Spinal cord (tissue), 10 donors: ENCODE measurements at places on chromosomes 3 and 15.

DNA sequence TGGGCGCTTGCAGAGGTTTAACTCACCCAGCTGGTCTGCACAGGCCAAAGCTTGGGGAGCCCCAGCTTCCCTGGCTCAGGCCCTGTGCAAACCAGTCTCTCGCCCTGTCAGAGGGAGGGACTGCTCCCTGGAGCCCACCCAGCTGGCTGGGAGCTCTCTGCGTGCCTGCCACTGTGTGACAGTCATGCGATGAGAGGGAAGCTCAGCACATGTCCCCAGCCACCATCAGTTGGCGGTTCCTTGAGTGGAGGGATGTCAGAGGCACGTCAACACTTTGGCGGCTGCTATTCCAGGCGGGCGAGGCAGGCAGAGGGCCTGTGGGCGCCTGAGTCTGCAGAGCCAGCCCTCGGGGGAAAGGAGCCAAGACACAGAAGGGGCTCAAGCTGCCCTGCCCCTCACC is 324.6 kb downstream of the UACA start:
- no peak for DNase-seq

DNA sequence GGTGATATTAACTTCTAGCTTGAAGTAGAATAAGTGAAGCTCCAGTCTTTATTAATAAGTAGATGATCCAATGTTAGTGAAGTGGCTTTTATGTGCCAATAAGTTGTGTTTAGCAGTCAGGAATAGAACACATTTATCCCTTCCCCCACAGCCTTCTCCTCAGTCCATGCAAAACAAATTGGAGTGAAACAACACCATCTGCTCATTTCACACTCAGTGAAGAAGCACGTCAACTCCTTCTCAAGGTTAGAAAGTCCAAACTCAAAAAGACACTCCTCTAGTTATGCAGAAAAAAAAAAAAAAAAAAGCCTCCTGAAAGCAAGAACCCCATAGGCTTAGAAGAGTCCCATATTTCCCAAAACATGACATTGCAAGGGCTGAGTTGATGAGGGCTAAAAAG is 18.0 kb upstream of the NEO1 start:
- DNase-seq: no peak

DNA sequence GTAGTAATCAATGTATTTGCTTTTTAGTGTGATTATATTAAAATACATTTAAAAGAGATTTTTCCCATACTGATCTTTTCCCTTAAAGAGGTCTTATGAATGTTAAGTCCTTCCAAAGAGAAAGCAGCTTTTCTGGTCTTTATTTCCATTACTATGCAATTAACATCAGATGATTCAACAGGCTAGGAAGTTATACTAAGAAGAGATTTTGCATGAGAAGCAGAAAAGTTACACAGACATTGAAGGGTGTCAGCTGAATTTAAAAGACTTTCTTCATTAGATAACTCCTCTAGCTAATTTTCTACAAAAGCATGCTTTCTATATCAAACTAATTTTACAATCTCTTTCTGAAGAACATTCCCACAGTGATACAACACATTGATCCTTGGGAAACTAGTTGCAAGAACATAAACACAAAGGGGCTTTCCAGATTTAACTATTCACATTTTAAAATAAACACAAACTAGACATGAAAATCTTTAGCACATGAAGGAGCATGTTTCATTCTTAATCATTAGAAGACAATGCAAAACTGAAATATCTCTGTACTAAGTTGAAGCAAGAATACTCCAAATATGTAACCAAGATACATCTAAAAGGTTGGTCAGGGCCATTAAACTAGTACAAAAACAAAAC is 965.8 kb downstream of the ROBO1 start:
- no peak for DNase-seq

- DNase-seq: no peak
Observed at GRCh38 chr15:79724312-79724711, 172.5 kb downstream of the MTHFS start.

DNA sequence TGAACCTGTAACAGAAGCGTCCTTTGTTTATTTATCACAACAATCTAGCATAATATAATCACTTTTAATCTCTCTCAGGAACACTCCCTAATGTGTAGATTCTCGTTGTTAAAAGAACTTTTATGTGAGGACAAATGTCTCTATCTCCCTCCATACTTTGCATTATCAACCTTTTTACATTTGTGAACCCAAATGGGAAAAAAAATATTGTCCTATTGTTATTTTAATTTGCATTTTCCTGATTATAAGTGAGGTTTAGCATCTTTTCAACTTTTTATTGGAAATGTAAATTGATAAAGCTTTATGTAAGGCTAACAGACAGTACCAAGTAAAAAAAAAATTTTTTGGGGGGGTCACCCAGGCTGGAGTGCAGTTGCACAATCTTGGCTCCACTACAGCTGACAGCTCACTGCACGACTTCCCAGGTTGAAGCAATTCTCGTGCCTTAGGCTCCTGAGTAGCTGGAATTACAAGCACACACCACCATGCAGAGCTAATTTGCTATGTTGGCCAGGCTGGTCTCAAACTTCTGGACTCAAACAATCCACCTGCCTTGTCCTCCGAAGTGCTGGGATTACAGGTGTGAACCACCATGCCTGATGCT is 33.0 kb upstream of the DENND4A start:
- no peak for DNase-seq
